ENCODE measurements at places on chromosomes 13 and 19.
A peak's percentile ranks its signal among the peaks of the same experiment; 100 is the strongest.

GRCh38 chr13:85286081-85286480 lies 513.1 kb downstream of the SLITRK6 start:
- H3K4me3 ChIP-seq = no peak overlapping the region
- no peak overlapping the region for H3K27ac ChIP-seq
- H3K27me3 ChIP-seq = no peaks in the 10 kb centered on the region

GRCh38 chr19:34171539-34171876 lies 796 bp upstream of the LSM14A start:
- H3K27ac ChIP-seq = peak overlapping the region; percentile 99
- no peaks in the 10 kb centered on the region for H3K36me3 ChIP-seq
- H3K27me3 ChIP-seq = no peaks in the 10 kb centered on the region
- DNase-seq = no peak

- no peaks in the 10 kb centered on the region for H3K36me3 ChIP-seq
- no peaks in the 10 kb centered on the region for H3K27me3 ChIP-seq
- no peak for DNase-seq
- no peaks in the 10 kb centered on the region for H3K4me1 ChIP-seq
Observed at GRCh38 chr19:29745253-29745652, 30.2 kb upstream of the C19orf12 start.

DNA sequence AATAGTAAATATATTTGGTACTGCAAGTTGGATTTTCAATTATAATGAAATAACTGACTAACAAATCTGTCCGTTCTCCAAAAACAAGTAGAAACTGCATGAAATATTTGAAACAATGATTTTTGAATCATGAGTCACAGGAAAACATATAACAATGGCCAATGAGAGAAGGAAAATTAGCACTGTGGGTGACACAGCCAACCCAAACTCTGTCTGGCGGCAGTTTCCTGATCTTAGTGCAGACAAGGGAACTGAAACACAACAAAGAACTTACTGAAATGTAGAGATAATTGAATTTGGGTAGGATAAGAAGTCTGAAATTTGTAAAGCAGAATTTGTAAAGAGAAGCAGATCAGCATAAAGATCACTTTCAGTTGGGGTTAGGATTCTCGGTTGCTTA lies 2743.3 kb upstream of the PCDH20 start:
- H3K27ac ChIP-seq = no peak overlapping the region
- H3K4me3 ChIP-seq = no peak overlapping the region
- no peaks in the 10 kb centered on the region for H3K4me1 ChIP-seq
- H3K27me3 ChIP-seq = no peaks in the 10 kb centered on the region
- H3K36me3 ChIP-seq = no peaks in the 10 kb centered on the region

GRCh38 chr19:15874821-15875474 lies 22.9 kb downstream of the CYP4F2 start:
- no peak overlapping the region for H3K27ac ChIP-seq
- H3K4me3 ChIP-seq = no peak overlapping the region
- DNase-seq = no peak
- no peaks in the 10 kb centered on the region for H3K27me3 ChIP-seq
- H3K4me1 ChIP-seq = no peaks in the 10 kb centered on the region

DNA sequence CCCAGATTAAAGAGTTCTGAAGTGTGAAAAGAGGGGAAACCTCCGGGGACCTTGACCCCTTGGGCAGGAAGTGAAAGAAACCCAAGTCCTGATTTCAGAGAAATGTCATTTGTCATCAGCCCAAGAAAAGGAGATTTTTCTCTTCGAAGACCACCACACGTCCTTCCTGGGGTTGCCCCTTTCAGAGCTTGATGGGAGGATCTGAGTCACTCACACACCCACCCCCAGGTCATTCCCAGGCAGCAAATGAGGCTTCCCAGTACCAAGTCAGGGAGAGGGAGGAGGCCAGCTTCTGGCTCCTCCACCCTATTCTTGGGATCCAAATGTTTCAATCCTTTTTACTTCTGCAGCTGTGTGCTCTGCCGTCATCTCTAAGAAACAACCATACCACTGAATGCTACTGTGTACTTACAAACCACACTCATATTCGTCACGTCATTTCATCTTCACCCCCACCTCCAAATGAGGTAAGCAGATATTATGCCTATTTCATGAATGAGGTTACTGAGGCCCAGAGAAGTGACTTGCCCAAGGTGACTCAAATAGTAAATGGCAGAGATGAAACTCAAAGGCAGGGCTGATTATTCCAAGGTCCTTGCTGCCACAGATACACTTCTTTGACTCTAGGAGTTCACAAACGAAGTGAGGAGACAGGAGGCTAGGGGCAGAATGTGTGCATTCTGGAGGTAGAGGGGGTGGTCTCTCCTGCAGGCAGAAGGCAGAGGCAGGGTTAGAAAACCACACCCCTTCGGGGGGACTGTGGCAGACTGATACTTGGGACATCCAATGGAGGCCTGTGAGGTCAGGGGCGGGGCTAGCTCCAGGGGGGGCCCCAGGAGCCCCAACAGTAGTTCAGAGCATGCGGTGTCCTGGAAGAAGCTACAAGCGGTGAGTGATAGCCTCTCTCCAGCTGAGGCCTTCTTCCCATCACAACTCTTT lies 5.0 kb upstream of the KMT2B start:
- H3K4me1 ChIP-seq = peaks cover 14% of the 10 kb centered on the region
- no peaks in the 10 kb centered on the region for H3K36me3 ChIP-seq
- no peaks in the 10 kb centered on the region for H3K27me3 ChIP-seq
- DNase-seq = no peak
- H3K4me3 ChIP-seq = no peak overlapping the region

DNA sequence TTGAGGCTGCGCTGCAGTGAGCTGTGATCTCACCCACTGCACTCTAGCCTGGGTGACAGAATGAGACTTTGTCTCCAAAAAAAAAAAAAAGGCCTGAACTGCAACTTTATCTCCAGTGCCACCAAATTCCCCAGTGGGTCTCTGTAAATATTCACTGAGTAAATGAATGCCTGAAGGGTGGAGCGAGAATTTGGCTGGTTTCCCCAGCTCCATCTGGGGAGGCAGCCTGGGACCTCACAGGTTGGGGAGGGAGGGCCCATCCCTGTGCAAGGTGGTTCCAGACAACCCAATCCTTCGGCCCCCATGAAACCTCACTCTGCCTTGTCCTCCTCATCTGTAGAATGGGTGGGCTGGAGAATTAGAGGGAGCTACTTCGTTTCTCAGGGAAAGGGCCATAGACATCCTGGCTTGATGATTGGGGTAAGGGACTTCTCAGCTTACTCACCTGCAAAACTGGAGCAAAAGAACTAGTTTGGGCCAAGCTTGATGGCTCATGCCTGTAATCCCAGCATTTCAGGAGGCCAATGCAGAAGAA lies 4.2 kb upstream of the PKN1 start:
- no peaks in the 10 kb centered on the region for H3K27me3 ChIP-seq
- H3K27ac ChIP-seq = no peak overlapping the region
- peaks cover 16% of the 10 kb centered on the region for H3K4me1 ChIP-seq
- no peak for DNase-seq

DNA sequence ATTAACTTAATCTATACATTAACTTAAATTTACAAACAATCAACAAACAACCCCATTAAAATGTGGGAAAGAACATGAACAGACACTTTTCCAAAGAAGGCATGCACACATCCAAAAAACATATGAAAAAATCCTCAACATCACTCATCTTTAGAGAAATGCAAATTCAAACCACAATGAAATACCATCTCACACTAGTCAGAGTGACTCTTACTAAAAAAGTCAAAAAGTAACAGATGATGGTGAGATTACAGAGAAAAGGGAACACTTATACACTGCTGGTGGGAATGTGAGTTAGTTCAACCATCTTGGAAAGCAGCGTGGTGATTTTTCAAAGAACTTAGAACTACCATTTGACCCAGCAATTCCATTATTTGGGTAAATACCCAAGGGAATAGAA lies 759.2 kb upstream of the SLITRK1 start:
- no peak overlapping the region for H3K4me3 ChIP-seq
- H3K4me1 ChIP-seq = no peaks in the 10 kb centered on the region
- no peak overlapping the region for H3K27ac ChIP-seq
- H3K27me3 ChIP-seq = no peaks in the 10 kb centered on the region
- no peak for DNase-seq
- no peaks in the 10 kb centered on the region for H3K36me3 ChIP-seq

- H3K4me3 ChIP-seq = peak within 1 kb of the TSS; percentile 56
- no peak for DNase-seq
- H3K27ac ChIP-seq = peak within 1 kb of the TSS; percentile 66
- no peaks in the 10 kb centered on the region for H3K27me3 ChIP-seq
Observed at GRCh38 chr19:45076029-45076850, at the start of gene ZNF296. Gene ZNF296 (minus strand): TSS chr19:45076478. CDS start chr19:45076373, 105 bp downstream.

GRCh38 chr13:43441464-43441863 lies 345.3 kb downstream of the ENOX1 start:
- no peak overlapping the region for H3K27ac ChIP-seq
- no peaks in the 10 kb centered on the region for H3K27me3 ChIP-seq
- H3K36me3 ChIP-seq = no peaks in the 10 kb centered on the region
- no peak overlapping the region for H3K4me3 ChIP-seq

GRCh38 chr19:31099515-31100205 lies 249.6 kb downstream of the TSHZ3 start:
- H3K27ac ChIP-seq = no peak overlapping the region
- no peaks in the 10 kb centered on the region for H3K27me3 ChIP-seq
- H3K4me3 ChIP-seq = no peak overlapping the region
- H3K36me3 ChIP-seq = no peaks in the 10 kb centered on the region

DNA sequence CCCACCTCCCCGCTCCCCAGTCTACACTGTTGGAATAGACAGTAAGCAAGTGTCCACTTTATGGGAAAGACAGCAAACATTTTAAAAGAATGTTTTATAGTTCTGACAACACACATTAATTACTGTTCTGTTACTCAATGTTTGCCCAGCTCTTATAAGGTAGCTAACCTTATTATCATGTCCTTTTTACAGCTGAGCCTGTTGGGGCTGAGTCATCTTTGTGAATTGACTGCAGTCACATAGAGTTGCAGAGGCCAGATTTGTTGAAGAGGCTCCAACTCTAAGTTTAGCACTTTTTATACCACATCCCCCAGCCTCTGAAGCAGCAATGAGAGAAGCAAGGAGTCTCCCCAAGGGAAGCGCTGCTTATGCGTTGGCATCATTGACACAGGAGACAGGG lies 76.2 kb downstream of the C13orf42 start:
- H3K4me3 ChIP-seq = no peak overlapping the region
- no peaks in the 10 kb centered on the region for H3K36me3 ChIP-seq
- H3K27me3 ChIP-seq = no peaks in the 10 kb centered on the region
- DNase-seq = no peak

All from vagina (tissue), 2 donors.